Activated CD4-positive, alpha-beta T cell treated with anti-CD3 and anti-CD28 coated beads, Interleukin-2, amount 10 ng/mL, durations not matched to agents 7 days and 5 days (primary cell): ENCODE measurements at places on chromosomes 16 and 17. TPM values are rescaled to one million over a fixed set of nuclear protein-coding genes. Genes with fewer than 3 reads are reported as not detected.

The CDYL2 gene
- total RNA-seq: 40.7 TPM

The PRSS22 gene
- total RNA-seq: not detected

The RNF213 gene
- total RNA-seq: 579 TPM

The GPRC5C gene
- total RNA-seq: not detected

The DNAH3 gene
- total RNA-seq: not detected

The KRTAP1-1 gene
- total RNA-seq: not detected

The FHOD1 gene
- total RNA-seq: 59.2 TPM

The GALR2 gene
- total RNA-seq: 0.15 TPM

The CCL17 gene
- total RNA-seq: 0.42 TPM

The KRTAP29-1 gene
- total RNA-seq: not detected

The TOX3 gene
- not detected for total RNA-seq

The KRT38 gene
- not detected for total RNA-seq

The PARN gene
- total RNA-seq: 41.1 TPM

The CCL13 gene
- total RNA-seq: not detected

The CD300LD gene
- total RNA-seq: 0.15 TPM
